ENCODE measurements at places on chromosomes 13 and 19.

DNA sequence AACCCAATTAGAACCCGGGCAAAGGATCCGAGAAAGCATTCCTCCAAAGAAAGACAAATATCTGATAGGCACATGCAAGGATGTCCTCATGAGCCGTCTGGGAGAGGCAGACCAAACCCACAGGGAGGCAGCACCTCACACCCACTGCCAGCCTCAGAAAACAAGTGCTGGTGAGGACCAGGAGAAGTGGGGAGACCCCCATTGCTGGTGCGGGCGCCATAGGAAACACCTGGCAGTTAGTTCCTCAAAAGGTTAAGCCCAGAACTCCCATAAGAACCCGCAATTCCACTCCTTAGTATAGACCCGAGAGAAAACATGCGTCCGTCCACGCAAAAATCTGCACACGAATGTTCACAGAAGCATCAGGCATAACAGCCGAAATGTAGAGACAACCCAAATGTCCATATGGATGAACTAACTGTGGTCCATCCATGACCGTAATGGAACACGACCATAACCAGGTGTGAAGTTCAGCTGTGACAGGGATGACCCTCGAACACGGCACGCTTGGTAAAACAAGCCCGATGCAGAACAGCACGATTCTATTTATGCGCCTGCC lies 7.9 kb downstream of the ZNF787 start:
- peaks cover 37% of the 10 kb centered on the region for H3K4me1 ChIP-seq
- peak; percentile 20 for DNase-seq
- no peaks in the 10 kb centered on the region for H3K27me3 ChIP-seq
- no peaks in the 10 kb centered on the region for H3K36me3 ChIP-seq

DNA sequence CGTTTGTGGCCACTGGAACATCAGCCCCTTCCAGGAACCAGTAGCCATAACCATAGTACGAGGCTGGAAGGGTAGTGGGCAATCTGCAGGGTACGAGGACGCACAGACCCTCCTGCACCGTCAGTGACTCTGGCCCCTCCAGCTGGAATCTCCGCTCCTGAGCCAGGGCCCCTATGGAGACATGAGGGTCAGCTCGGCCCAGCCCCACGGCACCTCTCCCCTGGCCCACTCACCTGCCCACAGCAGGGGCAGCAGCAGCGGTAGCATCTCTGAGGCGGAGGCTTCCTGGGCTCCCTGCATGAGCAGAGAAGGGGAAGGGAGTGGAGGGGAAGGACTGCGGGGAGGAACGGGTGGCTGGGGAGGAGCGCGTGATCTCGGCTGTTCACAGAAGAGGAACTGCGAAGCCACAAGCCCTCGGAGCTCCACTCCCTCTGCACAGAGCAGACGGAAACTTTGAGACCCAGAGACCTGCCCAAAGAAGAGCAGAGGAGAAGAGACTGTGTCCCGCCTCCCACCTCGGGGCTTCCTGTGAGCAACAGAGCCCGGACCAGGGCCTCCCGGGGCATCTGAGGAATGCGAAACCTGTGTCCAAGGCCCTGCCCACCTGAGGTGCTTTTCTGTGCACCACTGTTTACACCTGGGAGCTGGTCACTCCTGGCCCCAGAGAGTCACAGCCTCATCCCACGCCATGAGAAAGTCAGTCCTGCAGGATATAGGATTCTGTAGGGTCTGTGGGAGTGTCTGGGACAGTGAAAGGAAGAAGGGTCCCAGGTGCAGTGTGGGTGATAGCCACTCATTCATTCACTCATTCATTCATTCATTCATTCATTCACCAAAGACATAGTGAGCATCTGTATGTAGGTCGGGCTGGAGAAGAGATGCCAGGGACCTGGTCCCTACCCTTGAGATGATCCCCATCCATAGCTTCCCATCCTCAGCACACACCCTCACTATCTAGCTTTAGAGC lies at the start of gene SIGLEC6:
Gene SIGLEC6, minus strand, starts transcription at position 322 of the 967 bp plus-strand sequence. Its CDS starts 22 bp downstream, at position 300.
- no peak within 1 kb of the TSS for H3K27ac ChIP-seq
- H3K4me3 ChIP-seq = no peak within 1 kb of the TSS
- no peak for DNase-seq
- peaks cover 19% of the 10 kb centered on the region for H3K27me3 ChIP-seq
- H3K36me3 ChIP-seq = no peaks in the 10 kb centered on the region
- H3K4me1 ChIP-seq = no peaks in the 10 kb centered on the region

DNA sequence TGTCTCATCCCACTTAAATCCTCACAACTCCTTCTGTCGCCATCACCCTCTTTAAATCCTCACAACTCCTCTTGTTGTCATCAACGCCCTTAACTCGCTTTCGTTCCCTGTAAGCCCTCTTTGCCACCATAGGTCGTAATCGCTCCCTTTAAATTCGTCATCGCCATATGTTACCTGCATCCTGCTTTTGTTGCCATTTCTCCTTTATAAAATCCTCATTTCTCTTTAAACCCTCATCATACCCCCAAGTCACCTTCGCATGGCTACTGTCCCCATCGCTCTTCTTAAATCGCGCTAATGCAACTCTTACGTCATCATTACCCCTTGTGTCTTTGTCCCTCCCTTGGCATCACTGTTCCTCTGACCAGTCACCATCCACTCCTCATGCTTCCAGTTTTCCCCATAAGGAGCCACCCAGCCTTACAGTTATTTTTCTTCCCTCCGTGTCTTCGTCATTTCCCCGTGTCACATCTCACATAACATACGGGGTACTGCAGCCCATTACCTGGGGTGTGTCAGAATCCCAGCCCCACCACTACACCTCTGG lies 539 bp downstream of the PLD3 start:
- peaks cover 27% of the 10 kb centered on the region for H3K4me1 ChIP-seq
- H3K27me3 ChIP-seq = no peaks in the 10 kb centered on the region
- H3K36me3 ChIP-seq = no peaks in the 10 kb centered on the region
- H3K27ac ChIP-seq = peak overlapping the region; percentile 87

- no peaks in the 10 kb centered on the region for H3K36me3 ChIP-seq
- H3K27me3 ChIP-seq = peaks cover 8% of the 10 kb centered on the region
- H3K4me1 ChIP-seq = no peaks in the 10 kb centered on the region
- H3K4me3 ChIP-seq = no peak overlapping the region
- H3K27ac ChIP-seq = no peak overlapping the region
Measured at GRCh38 chr19:824885-825284, 2.8 kb upstream of the AZU1 start.

DNA sequence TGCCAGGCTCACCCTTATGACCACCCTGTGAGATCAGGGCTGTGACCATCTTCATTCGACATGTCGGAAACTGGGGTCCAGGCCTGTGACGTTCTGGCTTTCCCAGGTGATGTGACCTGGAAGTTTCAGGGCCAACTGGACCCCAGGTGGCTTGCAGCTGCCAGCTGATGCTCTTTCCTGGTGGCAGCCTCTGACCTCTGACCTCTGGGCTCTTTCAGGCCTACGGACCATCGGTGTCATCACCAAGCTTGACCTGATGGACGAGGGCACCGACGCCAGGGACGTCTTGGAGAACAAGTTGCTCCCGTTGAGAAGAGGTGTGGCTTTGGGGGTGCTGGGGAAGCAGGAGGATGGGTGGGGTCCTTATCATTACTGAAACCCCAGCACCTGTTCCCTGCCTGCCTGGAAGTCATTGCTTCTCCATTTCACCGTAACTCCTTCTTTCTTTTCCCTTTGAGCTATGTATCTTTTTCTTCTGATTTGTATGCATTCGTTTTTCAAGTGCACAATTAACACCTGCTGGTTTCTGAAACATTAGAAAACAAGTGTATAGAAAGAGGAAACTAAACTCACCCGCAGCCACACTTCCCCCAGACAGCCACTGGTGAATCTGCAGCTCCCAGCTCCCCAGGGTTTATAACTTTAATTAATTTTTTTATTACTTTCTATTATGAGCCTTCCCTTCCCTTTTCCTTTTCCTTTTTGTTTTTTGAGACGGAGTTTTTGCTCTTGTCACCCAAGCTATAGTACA lies 58.9 kb downstream of the TMED1 start:
- no peaks in the 10 kb centered on the region for H3K27me3 ChIP-seq
- peak overlapping the region; percentile 9 for H3K4me3 ChIP-seq
- no peak for DNase-seq
- peaks cover 12% of the 10 kb centered on the region for H3K4me1 ChIP-seq
- H3K36me3 ChIP-seq = peaks cover 6% of the 10 kb centered on the region

DNA sequence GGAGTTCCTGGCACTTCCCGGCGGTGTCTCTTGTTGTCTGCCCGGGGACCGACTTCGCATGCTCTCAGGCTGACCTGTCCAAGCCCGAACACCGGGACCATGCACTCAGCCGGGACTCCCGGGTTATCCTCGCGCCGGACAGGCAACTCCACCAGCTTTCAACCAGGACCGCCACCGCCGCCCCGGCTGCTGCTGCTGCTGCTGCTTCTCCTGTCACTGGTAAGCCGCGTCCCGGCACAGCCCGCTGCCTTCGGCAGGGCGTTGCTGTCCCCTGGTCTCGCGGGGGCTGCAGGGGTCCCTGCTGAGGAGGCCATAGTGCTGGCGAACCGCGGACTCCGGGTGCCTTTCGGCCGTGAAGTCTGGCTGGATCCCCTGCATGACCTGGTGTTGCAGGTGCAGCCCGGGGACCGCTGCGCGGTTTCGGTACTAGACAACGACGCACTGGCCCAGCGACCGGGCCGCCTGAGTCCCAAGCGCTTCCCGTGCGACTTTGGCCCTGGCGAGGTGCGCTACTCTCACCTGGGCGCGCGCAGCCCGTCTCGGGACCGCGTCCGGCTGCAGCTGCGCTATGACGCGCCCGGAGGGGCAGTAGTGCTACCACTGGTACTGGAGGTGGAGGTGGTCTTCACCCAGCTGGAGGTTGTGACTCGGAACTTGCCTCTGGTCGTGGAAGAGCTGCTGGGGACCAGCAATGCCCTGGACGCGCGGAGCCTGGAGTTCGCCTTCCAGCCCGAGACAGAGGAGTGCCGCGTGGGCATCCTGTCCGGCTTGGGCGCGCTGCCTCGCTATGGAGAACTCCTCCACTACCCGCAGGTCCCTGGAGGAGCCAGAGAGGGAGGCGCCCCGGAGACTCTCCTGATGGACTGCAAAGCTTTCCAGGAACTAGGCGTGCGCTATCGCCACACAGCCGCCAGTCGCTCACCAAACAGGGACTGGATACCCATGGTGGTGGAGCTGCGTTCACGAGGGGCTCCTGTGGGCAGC lies 661 bp downstream of the FREM2 start:
- no peaks in the 10 kb centered on the region for H3K4me1 ChIP-seq
- no peaks in the 10 kb centered on the region for H3K36me3 ChIP-seq
- H3K27ac ChIP-seq = no peak overlapping the region
- no peak for DNase-seq
- peaks cover 9% of the 10 kb centered on the region for H3K27me3 ChIP-seq
- no peak overlapping the region for H3K4me3 ChIP-seq

- H3K27ac ChIP-seq = no peak overlapping the region
- no peak overlapping the region for H3K4me3 ChIP-seq
- H3K27me3 ChIP-seq = peaks cover 29% of the 10 kb centered on the region
- no peaks in the 10 kb centered on the region for H3K36me3 ChIP-seq
- DNase-seq = no peak
Measured at GRCh38 chr13:94968757-94969086, 256.4 kb upstream of the SOX21 start.

DNA sequence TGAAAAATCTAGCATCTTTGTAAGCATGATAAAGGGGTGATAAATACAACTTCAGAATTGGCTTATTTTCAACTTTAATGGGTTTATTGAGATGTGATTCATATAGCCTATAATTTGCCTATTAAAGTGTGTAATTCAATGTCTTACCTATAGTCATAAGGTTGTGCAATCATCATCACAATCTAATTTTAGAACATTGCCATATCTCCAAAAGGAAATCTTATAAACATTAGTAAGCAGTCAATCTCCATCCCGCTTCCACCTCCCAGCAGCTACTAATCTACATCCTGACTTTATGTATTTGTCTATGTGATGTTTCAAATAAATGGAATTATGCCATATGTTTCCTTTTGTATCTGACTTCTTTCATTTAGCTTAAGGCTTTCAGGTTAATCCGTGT lies 145.2 kb upstream of the KLHL1 start:
- no peak overlapping the region for H3K4me3 ChIP-seq
- peaks cover 19% of the 10 kb centered on the region for H3K36me3 ChIP-seq
- H3K4me1 ChIP-seq = no peaks in the 10 kb centered on the region
- no peak overlapping the region for H3K27ac ChIP-seq
- H3K27me3 ChIP-seq = no peaks in the 10 kb centered on the region
- no peak for DNase-seq

GRCh38 chr13:44243198-44243857 lies 130.3 kb upstream of the SERP2 start:
- peaks cover 7% of the 10 kb centered on the region for H3K4me1 ChIP-seq
- H3K27me3 ChIP-seq = no peaks in the 10 kb centered on the region
- DNase-seq = no peak
- H3K27ac ChIP-seq = no peak overlapping the region
- no peak overlapping the region for H3K4me3 ChIP-seq
- no peaks in the 10 kb centered on the region for H3K36me3 ChIP-seq

DNA sequence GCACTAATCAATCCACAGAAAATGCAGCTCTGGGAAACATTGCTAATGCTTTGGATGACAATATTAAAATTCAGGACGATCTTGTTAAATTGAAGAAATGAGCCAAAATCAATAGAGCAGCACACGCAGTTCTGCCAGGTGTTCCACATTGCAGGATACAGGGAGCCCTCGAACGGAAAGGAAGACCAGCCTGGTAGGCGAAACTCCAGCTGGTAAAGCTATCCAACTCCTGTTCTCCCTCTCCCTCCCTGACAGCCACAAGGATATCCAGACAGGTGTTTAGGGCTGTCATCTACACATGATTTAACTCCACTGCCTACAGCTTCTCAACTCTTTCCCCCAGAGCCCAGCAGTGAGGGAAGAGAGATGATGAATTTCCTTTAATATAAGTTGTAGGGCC lies 67.7 kb downstream of the EPSTI1 start:
- no peak overlapping the region for H3K4me3 ChIP-seq
- H3K27ac ChIP-seq = no peak overlapping the region
- peaks cover 33% of the 10 kb centered on the region for H3K36me3 ChIP-seq
- no peak for DNase-seq

- DNase-seq = no peak
- peaks cover 23% of the 10 kb centered on the region for H3K27me3 ChIP-seq
- no peak overlapping the region for H3K27ac ChIP-seq
- no peaks in the 10 kb centered on the region for H3K36me3 ChIP-seq
Measured at GRCh38 chr19:54345938-54346386, 7.0 kb upstream of the LILRA4 start.

- H3K27ac ChIP-seq = no peak overlapping the region
- no peaks in the 10 kb centered on the region for H3K4me1 ChIP-seq
- DNase-seq = no peak
- H3K27me3 ChIP-seq = no peaks in the 10 kb centered on the region
- H3K4me3 ChIP-seq = no peak overlapping the region
- H3K36me3 ChIP-seq = no peaks in the 10 kb centered on the region
Measured at GRCh38 chr13:61013796-61014195, 401.9 kb downstream of the PCDH20 start.

DNA sequence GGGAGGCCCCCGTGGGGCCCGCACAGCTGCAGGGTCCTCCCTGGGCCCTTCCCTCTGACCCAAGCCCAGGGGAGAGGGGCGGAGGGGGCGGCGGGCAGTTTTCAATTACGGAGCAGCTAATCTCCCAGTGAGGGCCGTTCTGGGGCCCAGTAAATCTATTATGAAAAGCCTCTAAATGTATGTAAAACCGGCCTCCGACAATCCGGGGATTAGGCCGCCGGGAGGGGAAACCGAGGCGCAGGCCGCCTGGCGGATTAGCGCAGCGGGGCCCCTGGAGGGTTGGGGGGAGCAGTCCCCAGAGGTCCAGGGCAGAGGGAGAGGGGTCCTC lies 25.1 kb downstream of the EFNA2 start:
- no peaks in the 10 kb centered on the region for H3K36me3 ChIP-seq
- DNase-seq = no peak
- no peak overlapping the region for H3K4me3 ChIP-seq
- no peak overlapping the region for H3K27ac ChIP-seq

GRCh38 chr13:51262501-51263211 lies 40.5 kb downstream of the FAM124A start:
- no peaks in the 10 kb centered on the region for H3K36me3 ChIP-seq
- peaks cover 6% of the 10 kb centered on the region for H3K27me3 ChIP-seq
- H3K27ac ChIP-seq = no peak overlapping the region
- DNase-seq = no peak
- H3K4me1 ChIP-seq = no peaks in the 10 kb centered on the region

Measured in natural killer cell treated with Interleukin-12 subunit alpha and Interleukin-12 subunit beta and Interleukin-15 and Interleukin-18, amount 100 ng/mL, for 72 hours (primary cell).